ENCODE measurements at places on chromosomes 13 and 19.

DNA sequence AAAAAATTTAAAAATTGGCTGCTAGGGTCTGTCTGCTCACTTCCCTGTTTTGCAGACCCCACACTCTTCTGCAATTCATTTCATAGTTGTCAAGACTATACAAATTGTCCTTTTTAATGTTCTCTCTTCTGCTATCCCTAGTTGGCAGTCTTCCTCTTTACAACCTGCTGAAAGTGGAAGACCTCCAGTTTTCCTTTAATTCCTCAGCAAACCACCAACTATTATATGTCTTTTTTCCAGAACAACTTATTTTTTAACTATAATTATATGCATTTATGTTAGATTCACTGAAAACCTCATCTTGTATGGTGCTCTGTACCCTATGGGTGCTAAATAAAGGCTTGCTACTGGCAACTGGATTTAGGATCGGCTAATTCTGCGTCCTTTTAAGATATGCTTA is 1.1 kb upstream of the PHF11 start:
- no peak for DNase-seq

- no peak for DNase-seq
Measured at GRCh38 chr13:75217949-75218348, 264.0 kb downstream of the TBC1D4 start.

- no peak for DNase-seq
Measured at GRCh38 chr13:23605831-23606230, 35.6 kb downstream of the TNFRSF19 start.

DNA sequence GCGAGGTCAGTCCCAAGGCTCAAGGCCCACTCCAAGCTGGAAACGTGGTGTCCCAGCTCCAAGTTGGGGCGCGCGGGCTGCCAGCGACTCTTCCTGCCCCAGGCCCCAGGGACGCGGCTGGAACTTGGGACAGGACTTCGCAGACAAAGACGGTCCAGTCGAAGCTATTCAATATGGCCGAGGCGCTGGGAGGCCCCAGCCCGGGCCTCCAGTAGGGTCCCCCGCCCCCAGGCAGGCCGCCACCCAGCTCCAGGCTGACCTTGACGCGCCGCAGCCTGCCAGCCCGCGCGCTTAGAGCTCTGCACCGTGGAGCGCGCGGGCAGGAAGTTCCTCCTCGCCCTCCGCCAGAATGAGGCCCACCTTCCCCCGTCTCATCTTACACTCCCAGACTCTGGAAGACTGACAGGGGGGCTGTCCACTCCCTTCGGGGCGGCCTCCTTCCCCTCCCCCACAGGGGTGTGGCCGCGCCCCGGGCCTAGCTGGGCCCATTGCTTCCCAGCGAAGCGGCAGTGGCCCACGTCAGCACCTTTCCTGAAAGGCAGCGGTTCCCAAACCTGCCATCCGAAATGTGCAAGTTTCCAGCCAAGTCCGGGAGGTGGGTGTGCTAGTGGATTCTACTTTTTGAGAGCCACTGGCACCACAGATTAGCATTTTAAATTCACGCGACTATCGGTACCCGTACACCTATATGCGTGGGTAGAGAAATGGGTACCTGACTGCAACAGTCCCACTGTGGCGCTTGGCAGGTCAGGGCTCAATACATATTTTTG is at the start of gene CCDC8:
Gene CCDC8, minus strand, starts transcription at position 303 of the 770 bp plus-strand sequence. CDS start 754 bp downstream, outside the sequence.
- DNase-seq = no peak

- DNase-seq = no peak
Measured at GRCh38 chr19:39372047-39372802, 18.7 kb downstream of the PAF1 start.

DNA sequence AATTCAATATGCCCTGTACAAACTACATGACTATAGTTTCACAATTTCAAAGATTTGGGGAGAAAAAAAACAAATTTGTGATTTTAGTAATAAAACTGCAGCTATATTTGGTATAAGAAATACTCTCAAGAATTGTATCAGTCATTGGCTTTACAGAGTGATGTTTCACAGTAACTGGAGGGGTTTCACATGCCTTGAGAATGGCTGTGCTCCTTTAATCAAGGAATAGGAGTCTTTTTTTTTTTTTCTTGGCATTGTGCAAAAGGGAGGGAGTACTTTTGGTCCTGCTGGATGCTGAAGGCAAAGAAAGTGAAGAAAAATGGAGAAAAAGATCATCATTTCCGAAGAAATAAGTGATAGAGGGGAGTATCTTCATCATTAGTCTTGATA is 6.8 kb downstream of the ZNF507 start:
- no peak for DNase-seq
